ENCODE measurements at places on chromosomes 12 and 14.

- DNase-seq: no peak
These were observed 2.0 kb upstream of the PPFIBP1 start for GRCh38 chr12:27521981-27522380.

GRCh38 chr12:112564160-112564784 is 145.5 kb downstream of the PTPN11 start:
- no peak for DNase-seq

GRCh38 chr12:10272467-10272866 is 35.2 kb upstream of the KLRD1 start:
- no peak for DNase-seq

- DNase-seq: no peak
These were observed 49.2 kb downstream of the ARF6 start for GRCh38 chr14:49942090-49942489.

DNA sequence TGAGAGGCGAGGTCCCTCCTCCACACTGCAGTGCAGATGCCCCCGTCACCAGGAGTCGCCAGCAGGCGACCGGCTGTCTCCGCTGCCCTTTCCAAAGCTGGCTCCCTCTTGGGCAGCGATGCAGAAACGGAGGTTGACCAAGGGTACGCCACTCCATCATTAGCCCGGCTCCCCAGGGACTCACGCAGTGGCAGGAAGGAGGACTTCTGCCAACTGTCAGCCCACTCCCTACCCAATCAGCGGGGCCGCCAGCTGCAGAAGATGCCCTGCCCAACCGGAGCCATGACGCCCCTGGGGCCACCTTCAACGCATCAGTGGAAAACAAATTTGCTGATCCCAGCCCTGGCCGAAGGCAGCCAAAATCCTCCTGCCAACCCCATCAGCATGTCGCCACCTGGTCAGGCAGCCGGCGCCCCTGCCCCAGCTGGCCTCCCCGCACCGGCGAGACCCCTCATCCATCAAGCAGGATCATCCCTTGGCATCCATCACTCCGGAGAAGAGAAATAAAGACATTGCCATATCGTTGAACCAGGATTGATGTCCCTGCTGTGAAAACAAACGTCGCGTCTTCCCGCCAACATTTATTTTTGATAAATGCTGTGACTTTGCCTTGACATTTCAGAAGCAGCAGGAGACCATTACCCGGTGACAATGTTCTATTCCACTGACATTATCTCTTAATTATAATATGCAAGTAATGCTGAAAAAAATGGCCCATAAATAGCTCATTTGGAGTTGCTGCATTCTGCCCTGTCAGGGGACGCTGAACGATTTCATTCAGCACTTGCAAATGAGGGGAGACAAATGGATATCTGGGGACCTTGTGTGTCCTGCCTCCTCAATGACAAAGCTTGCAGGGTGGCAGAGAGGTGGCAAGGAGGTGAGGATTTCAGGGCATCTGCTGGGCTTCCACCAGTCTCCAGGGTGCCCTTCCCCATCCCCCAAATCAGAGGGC is 105.1 kb downstream of the SCARB1 start:
- no peak for DNase-seq

DNA sequence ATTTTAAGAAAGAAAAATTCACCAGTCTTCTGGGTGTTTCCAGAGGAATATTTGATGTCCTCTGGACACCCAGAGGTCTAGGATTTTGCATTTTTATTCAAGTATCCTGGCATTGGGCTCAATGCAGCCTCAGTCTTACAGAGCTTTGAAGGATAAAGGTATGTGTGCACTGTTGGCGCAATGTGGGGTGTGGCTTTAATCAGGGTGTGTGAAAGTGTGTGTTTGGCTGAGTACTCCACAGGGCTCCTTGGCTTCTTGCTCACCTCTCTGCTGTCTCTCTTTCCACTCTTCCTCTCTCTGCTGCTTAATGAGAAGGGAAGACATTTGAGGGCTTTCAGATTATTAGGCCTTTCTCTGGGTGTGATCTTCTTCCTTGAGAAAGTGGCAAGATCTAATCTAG is 193.3 kb upstream of the CCND2 start:
- DNase-seq: no peak

- no peak for DNase-seq
These were observed 849 bp downstream of the KRT5 start for GRCh38 chr12:52519387-52519703.

- DNase-seq: no peak
These were observed 19.5 kb upstream of the HIGD1C start for GRCh38 chr12:50932787-50933280.

DNA sequence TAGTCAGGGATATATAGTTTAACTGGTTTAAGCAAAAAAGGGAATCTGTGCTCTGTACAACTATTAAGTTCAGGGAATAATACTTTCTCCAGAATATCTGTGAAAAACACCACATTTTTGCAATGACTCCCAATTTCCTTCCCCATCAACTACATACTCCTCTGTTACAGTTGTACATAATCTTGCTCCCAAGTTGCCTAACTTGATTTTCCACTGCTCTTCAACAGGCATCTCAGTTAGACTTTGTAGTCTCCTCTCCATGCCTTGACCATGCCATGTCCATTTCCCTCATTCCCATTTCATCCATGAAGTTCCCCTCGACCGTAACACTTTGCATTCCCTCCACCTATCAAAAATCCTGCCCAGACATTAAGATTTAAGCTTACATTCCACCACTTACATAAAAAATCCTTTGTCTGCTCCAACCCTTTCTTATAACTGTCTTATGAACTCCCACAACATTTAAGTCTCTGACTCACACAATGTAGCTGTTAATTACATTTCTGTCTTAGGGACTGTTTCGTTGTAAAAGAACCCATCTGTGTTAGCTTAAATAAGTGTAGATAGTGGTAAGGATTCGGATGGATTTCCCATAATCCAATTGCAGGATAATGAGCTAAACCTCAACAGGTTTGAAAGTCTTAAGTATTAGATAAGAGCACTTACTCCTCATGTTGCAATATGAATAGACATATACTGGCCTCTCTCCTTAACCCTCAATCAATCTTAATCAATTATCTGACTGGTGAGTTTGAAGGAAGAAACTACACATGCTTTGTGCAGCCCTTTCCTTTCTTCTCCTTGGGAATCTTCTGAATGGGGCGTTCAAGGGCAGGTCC is 156.5 kb downstream of the PAWR start:
- DNase-seq: no peak

DNA sequence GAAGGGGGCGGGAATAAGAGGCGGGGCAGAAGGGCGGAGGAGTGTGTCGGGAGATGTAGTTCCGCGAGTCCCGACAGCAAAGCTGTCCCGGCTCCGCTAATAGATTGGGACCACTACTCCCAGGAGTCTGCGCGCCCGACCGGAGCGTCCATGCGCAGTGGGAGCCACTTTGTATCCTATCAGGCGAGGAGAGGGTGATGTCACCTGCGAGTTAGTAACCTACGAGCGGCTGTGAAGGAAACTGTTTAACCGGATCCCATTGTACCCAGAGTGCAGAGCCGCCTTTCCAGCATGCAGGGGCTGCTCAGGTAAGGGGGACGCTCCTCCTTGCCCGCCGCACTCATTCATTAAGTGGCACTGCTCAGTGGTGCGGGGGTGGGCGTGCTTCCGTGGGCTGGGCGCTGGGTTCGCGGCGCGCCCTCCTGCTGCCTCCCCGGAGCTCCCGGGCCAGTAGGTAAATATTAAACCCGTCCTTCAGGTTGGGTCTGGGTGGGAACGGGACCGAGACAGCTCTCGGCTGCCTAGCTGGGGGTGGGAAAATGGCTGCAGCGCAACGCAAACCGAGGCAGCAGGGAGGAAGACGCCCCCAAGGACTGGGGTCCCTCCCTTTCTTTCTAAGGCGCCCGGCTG is at the start of gene DAAM1:
Gene DAAM1 (plus strand): TSS at position 207 of the 630 bp plus-strand sequence. CDS start 74,811 bp downstream, outside the sequence.
- peak; percentile 91 for DNase-seq

- DNase-seq: no peak
These were observed 6.2 kb upstream of the KSR2 start for GRCh38 chr12:117975006-117975405.

DNA sequence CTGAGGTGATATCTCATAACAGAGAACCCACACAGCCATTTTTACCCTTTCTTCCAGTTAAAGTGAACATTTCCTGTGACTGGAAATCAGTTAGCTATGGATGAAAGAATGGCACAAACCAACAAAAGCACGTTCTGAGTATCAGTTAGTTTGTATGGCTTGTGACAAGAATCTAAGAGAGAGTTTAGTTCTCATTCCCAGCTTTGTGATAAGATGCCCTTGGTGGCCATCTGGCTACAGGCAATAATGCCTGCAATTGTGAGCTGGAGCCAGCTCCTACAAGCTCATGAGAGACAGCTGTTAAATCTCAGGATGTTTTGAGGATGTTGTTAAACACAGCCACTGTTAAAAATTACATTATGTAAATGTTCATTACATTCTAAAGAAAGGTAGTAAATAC is 122.0 kb upstream of the FRMD6 start:
- no peak for DNase-seq

GRCh38 chr14:92254786-92255185 is 68.2 kb upstream of the SLC24A4 start:
- no peak for DNase-seq

GRCh38 chr14:104749111-104749649 is 3.8 kb upstream of the SIVA1 start:
- no peak for DNase-seq

DNA sequence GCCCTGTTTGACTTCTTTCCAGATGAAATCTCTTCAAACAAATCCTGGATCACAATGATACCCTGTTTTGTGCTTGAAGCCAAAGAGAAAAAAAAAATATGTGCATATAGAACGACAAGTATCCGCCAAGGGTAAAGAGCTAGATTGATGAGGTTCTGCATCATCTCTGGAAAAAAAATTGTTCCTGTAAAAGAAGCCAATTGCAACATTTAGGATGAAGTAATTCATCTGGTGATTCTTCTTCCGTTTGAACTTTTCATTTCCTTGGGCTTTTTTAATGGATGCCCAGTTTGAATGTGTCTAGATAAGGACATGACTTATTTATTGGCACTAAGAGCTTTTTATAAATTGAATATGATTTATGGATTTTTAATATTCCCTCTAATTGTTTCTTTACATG is 38.1 kb upstream of the NPAS3 start:
- no peak for DNase-seq

DNA sequence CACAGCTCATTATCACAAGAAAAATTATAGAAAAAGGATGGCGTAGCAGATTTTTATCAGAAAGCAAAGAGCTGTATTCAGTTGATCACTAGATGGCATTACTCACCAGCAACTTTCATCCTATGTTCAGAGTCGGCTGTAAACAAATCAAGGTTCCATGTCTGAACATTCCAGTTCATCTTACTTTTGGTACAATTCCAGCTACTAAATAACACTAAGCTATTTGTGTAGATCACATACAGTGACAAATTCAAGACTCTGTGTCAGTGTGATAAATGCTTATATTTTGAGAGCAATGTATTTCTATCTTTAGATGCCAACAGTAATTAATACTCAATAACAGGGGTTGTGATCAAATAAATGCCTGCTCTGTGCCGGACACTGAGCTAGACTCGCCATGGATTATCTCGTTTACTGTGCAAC is 30.1 kb downstream of the NRDE2 start:
- no peak for DNase-seq

DNA sequence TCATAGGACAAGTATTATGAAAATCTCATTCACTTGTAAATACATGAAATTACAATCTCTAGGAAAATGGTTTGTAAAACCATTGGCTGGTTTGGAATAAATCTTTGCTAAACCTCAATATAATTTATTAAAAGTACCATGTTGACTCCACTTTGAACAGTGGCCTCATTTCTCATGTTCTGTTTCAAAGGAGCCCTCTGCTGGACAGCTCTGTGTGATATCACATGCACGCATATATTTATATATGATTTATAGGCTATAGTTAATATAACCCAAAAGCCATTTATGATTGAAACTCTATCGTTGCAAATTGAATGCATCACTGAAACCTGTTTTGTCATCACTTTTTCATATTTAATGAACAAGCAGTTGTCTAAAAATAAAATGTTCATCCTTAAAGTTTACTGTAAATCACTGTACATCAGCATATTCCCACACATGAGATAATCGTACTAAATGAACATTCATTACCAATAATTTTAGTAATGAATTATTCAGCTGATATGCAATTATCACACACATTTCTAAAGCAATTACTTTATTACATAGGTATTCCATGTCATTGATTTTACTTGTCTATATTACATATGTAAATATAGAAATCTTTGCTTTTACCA is 493.8 kb downstream of the NPAS3 start:
- no peak for DNase-seq

DNA sequence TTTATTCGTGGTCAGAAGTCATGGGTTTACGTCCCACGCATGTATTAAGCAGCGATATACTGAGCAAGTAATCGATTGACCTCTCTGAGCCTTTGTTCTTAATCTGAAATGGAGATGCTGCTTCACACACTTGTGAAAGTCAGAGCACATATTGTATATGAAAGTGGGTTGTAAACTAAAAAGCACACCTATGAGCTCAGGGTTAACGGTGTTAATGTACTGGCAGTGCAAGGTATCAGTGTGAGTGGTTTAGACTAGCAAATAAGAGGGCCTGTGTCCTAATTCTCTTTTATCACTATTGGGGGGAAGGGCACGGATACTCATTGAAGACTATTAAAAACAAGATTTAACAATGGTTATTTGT is 676 bp downstream of the MRPL42 start:
- no peak for DNase-seq

DNA sequence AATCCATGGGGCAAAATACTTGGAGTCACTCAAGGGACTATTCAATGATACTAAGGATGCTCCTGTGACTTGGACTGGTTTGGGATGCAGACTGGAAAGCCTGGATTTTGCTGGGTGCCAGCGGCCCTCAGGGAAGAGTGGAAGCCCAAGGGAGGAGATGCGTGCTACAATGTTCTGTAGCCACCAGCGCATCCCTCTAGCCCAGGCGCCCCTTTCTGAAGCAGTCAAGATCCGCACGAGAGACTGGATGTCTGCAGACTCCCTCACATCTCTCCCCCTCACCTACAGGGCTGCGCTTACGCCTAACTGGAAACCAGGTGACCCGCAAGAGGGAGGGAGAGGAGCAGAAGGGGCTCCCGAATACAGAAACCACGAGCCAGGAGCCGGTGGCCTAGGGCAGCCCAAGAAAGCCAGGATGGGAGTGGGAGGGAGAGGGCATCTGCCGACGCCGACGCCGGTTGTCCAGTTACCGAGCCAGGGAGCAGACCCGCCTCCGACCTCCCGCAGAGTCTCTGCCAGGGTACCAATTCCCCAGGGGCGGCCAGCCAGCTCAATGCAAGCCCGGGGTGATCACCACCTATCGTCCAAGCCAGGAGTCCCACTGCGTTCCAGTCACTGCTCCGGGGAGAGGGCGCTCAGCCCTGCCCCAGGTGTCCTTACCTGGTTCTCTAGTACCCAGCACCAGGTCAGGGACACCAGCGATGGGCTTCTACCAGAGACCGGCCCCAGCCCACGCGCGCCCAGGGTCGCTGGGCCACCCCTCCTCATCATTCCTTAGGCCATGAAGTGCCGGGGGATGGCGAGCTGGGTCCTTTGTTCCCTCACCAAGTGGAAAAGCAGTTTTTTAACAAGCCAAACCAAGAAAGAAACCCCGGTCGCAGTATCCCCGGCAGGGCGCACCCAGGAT is 1.2 kb downstream of the NTN4 start:
- DNase-seq: no peak

GRCh38 chr12:593396-594270 is 69.6 kb downstream of the NINJ2 start:
- DNase-seq: no peak

- DNase-seq: no peak
These were observed 3.6 kb downstream of the TNFAIP2 start for GRCh38 chr14:103126873-103127304.

- DNase-seq: no peak
These were observed 296.6 kb upstream of the PRICKLE1 start for GRCh38 chr12:42886160-42886559.
